CD4-positive, alpha-beta T cell treated with Interleukin-21 for 1 hour (primary cell): ENCODE measurements at places on chromosomes 3 and 15.

DNA sequence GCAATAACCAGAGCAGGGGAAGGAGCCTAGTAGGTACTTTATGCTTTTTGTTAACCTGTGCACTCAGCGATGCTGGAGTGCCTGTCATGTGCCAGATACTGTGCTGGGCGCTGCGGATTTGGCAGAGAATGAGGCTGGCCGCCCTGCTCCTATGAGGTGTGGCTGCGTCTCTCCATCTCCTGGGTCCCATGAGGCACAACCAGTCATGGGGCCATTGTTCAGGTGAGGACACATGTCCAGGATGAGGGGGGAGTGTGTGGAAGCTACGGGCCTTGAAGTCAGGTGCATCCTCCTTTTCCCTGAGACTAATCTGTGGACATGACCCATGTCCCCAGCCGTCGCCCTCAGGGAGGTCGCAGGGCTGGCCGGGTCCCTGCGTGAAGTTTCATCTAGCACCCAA, 963 bp upstream of the TXNRD3 start:
- no peak for DNase-seq

GRCh38 chr3:132256989-132257388, 60.2 kb upstream of the ACP3 start:
- DNase-seq = no peak

DNA sequence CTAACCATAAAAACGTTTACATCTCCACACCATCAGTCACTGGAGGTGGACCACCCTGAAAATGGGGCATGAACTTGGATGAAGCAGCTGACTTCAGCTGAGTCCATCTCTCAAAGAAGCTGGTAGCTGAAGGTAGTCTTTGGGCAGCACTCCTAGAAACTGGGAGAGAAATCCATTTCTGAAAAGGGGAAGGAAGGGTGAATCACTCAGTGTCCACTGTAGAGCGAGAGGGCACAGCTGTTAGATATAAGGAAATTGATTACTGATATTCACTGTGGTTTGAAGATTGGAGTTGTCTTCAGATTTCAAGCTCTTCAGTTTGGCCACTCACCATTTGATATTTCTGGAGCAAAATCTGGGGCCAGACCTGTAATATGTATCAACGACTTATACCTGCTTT, 499.0 kb upstream of the UBE2E2 start:
- DNase-seq = no peak

DNA sequence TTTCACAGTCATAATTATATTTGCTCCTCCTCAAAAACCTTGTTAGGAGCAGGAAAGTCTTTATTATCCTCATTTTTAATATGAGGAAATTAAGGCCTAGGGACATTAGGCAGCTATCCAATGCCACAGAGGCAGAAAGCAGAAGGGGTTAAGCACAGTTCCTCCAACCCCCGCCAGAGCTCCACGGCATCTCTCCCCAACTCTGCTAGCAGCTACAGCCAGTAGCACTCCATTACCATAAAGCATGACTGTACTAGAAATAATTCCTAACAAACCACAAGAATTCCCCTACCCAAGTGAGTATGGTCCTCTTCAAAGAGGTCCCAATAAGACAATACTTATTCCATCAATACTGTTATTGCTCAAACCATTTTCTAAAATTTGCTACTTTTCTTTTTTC, 9.8 kb downstream of the HEG1 start:
- no peak for DNase-seq

GRCh38 chr15:30940359-30940758, 36.6 kb downstream of the FAN1 start:
- DNase-seq = no peak

GRCh38 chr15:75727851-75728715, 15.4 kb upstream of the CSPG4 start:
- DNase-seq = peak; percentile 76

GRCh38 chr15:100863796-100864267, 15.8 kb upstream of the ALDH1A3 start:
- DNase-seq = no peak

DNA sequence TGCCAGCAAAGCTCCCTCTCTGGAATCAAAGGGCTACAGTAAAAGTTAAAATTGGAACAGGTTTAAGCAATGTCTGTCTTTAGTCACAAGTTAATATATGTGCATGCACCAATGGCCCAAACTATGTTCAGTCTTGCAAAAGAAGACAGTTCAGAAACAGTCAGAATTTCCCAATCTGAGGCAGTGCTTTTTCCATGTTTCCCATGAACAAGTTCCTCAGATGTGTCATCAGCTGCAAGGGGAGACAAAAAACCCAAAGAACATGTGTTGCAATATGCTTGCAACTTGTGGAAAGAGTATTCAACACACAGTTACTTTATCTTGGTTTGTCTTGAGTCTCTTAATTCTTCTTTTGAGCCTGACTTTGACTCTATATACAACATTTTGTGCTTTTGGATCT, 148.4 kb downstream of the USP13 start:
- no peak for DNase-seq

DNA sequence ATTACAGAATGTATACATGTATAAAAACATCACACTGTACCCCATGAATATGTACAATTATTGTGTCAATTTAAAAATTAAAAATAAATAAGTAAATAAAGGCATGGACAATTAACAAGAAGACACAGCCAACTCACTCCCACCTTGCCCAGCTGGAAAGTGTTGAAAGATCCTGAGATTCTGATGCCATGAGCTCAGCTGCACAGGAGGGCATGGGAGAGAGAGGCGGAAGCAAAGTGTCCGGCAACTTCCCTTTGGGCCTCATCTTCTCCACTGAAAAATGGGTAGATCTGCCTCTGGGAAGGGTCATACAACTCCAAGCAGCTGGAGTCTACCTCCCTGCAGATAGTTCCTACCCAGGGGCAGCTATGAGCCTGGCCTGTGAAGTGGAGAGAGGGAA, 277.3 kb downstream of the UACA start:
- no peak for DNase-seq

- no peak for DNase-seq
Measured at GRCh38 chr3:195181741-195182469, 89.1 kb downstream of the XXYLT1 start.

GRCh38 chr3:13288732-13289718, 131.1 kb downstream of the NUP210 start:
- DNase-seq = no peak

DNA sequence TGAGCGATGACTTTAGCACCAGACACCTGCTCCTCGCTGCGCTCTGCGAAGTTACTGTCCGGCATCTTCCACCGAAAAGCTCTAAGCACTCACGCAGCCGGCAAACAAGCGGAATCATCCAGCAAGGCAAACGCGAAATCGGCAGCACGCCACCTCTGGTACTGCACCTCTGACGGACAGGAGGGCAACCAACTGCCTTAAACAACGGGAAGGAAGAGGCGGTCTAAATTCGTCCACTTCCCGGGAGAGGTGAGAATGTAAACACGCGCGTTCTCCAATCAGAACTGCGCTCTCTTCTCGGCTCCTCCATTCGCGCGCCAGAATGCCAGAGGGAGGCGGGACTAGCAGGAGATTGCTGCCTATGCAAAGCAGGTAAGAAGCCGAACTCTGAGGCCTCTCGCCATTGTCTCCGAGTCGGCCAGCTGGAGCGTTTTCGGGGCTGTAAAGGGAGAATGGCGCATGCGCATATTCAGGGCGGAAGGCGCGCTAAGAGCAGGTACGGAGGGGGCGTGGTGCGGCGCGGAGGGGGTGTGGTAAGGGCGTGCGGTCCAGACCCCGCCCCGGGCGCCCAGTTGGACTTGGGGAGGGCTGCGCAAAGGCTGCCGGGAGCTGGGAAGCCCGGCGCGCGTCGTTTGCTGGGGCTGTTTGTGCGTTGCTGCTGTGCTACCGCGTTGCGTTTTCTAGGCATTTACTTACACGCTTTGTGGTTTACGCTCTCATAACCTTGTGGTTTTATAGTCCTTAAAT, at the start of the genes BTD and HACL1:
Gene BTD, plus strand, starts transcription at position 347 of the 747 bp plus-strand sequence. CDS start 33,695 bp downstream, outside the sequence.
Gene HACL1, minus strand, starts transcription at position 171 of the 747 bp plus-strand sequence. Its CDS starts 106 bp downstream, at position 65.
- peak; percentile 98 for DNase-seq

GRCh38 chr3:136184703-136185102, 11.4 kb downstream of the MSL2 start:
- DNase-seq = no peak

DNA sequence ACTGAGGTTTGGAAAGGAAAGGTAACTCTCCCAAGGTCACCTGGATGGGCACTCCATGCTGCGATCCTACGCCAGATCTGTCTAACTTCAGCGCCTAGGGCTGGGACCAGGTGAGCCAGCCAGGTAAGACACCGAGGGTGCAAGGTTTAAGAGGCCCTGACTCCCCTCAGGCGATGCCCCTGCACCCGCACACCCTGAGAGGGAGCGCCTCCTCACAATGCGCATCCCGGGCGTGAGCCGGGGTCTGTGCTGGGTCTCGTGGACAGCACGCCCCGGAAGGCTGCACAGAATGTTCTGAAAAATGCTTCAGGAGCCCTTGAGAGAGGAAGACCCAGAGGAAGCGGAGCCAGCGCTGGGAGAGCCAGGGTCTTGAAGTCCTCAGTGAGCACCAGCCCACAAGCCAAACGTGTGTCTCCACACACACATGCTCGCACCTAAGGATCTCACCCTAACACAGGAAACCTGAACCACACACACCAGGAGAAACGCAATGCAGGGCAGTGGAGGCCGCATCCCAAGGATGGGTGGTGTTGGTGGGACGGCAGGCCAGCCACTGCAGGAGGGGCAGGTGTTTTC, 142.0 kb downstream of the ADAMTS17 start:
- DNase-seq = no peak

- no peak for DNase-seq
Measured at GRCh38 chr15:77042955-77043920, 27.7 kb downstream of the TSPAN3 start.

GRCh38 chr15:69625328-69625727, 172.7 kb downstream of the RPLP1 start:
- no peak for DNase-seq

DNA sequence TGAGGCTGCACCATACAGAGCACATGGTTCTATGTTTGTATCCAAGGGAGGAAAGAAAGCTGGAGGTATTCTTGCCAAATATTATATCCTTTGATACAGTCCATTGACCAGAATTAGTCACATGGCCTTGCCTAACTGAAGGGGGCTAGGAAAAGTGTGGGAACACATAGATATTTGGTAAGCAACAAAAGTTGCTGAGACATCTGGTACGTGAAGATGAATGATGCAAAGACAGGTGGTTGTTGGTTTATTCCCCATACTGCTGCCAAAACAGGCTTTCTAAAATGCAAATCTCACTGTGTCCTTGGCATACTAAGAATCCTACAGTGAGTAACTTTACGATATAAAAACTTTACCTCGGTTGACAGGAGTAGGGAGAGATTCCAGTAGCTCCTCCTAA, 162.2 kb downstream of the VGLL3 start:
- no peak for DNase-seq

- no peak for DNase-seq
Measured at GRCh38 chr3:171199473-171199829, 172.9 kb upstream of the SLC2A2 start.

DNA sequence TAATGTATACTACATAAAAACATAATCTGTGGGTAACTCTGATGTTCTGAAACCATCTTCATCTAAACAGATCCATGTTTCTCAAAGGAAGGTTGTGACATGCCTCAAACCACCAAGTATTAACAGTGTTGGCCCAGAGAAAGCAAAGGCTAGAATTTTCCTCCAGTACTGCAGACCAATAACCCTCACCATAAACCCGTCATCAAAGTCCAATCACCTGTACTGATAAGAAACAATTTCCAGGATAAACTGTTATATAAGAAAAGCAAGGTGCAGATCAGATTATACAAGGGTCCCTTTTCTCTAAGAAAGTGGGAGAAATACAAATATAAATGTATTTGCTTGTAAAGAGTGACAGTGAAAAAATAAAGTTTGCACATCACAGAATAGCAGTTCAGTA, 32.3 kb downstream of the TBC1D2B start:
- DNase-seq = no peak

GRCh38 chr3:31947671-31948091, 33.4 kb downstream of the OSBPL10 start:
- DNase-seq = no peak

- no peak for DNase-seq
Measured at GRCh38 chr3:181635141-181635540, 76.6 kb upstream of the SOX2 start.

DNA sequence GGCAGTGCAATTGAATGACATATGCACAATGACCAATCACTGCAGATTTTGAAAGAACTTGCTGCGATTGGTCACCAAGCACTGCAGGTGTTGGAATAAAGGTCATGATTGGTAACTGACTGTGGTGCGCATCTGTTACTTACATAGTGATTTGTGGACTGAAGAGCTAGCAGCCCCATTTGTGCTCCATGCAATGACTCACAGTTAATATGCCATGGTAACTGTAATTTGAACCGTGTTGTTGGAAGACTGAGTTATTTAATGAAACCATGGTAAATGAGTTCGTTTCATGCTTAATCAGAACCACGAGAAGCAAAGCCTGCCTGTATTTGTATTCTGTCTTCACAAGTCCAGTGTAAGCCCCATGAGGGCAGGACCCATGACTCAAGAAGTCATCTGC, 220.5 kb downstream of the TJP1 start:
- no peak for DNase-seq

DNA sequence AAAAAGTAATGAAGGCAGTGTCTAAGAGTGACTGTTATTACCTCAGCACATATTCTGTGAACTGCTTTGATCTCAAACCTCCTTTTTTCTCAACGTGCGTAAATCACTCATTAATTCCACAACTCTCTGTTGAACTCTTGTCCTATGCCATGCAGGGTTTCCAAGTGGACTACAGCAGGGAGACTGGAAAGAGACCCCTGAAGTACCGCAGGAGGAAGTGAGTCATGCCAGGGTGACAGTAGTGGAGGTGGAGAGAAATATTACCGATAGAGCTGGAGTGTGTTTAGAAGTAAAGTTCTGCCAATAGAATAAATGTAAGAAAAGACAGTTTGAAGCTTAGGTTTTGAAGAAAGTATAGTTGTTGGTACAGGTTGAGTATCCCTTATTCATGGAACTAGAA, 908.9 kb downstream of the ROBO1 start:
- DNase-seq = no peak
